H7 (cell line): ENCODE measurements at places on chromosomes 3 and 15.

DNA sequence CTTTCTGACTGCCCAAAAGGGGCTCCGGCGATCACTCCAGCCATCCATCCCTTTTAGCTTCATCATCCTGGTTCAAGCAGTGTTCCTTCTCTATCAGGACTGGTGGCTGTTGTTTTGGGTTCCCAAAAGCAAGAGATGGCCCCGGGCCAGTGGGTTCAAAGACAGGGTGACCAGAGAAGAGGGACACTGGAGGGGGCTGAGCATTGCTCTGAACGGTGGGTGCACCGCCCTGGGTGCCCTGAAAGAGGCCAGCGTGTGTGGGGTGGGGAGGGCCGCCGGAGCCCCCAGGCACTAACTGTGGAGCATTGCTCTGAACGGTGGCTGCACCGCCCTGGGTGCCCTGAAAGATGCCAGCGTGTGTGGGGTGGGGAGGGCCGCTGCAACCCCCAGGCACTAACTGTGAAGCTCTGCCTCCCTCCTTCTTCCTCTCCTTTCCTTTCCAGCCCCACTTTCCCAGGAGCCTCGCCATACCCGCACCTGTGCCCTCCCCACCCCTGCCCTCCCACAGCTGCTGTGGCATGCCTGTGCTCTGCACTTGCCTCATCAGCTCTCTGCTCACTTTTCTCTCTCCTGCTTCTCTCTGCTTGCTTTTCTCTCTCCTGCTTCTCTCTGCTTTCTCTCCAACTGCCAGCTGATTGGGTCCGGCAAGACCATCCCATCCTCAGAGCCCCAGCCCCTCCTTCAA, 37.4 kb upstream of the OR4F6 start:
- no peak for DNase-seq

- no peak for DNase-seq
These were observed 4.0 kb upstream of the CFAP100 start for GRCh38 chr3:126390751-126391150.

DNA sequence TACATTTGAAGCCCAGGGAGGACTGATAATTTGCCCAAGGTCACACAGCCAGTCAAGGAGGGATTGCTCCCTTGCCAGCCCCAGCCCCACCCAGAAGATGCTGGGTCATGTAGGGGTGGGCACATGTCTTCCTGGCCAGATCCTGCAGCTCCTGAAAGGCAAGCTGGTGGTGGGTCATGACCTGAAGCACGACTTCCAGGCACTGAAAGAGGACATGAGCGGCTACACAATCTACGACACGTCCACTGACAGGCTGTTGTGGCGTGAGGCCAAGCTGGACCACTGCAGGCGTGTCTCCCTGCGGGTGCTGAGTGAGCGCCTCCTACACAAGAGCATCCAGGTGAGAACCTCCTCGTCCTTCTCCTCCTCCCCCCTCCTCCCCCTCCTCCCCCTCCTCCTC, 13.2 kb downstream of the ISG20 start:
- DNase-seq = peak; percentile 51

DNA sequence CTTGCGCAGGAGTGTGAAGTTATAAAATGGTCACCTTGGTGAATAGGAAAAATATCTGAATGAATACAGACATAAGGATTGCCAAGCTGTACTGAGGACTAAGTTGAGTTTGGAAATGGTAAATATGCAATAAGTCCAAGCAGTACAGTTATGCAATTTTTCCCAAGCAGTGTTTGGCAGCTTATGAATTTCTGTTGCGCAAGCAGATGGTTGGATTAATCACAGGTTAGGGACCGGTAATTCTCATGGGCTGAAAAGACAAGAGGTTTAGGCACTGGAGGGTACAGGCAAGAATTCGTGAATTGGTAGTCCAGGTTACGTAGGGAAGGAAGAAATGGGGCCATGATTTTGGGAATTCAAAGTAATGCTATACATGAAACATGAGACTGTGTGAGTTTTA, 210.3 kb downstream of the RAP2B start:
- no peak for DNase-seq

- no peak for DNase-seq
These were observed 130.2 kb upstream of the CFAP20DC start for GRCh38 chr3:59180006-59180405.

DNA sequence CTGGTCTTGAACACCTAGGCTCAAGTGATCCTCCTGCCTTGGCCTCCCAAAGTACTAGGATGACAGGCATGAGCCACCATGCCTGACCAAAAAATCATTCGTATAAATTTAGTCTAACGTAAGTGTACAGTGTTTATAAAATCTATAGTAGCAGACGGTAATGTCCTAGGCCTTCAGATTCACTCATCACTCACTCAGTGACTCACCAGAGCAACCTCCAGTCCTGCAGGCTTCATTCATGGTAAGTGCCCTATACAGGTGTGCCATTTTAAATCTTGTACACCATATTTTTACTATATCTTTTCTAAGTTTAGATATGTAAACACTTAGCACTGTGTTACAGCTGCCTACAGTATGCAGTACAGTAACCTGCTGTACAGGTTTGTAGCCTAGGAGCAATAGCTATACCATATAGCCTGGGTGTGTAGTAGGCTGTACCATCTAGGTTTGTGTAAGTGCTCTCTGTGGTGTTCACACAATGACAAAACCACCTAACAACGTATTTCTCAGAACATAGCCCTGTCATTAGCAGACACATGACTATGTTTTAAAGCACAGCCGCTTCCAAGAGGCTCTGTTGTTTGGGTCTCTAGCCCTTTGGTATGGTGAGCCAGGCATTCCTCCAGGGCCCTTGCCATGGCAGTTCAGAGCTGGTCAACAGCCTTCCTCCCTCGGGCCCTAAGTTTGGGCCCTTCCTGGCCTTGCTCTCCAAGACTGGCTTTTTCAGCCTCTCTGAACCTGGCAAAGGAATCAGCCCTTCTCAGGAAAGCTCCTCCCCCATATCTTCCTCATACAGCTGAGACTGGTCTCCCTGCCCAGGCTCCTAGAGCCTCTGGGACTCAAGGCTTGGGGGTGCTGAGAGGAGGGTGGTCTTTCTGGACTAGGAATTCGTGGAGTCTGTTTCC, 1.9 kb upstream of the CCDC9B start:
- DNase-seq = no peak

DNA sequence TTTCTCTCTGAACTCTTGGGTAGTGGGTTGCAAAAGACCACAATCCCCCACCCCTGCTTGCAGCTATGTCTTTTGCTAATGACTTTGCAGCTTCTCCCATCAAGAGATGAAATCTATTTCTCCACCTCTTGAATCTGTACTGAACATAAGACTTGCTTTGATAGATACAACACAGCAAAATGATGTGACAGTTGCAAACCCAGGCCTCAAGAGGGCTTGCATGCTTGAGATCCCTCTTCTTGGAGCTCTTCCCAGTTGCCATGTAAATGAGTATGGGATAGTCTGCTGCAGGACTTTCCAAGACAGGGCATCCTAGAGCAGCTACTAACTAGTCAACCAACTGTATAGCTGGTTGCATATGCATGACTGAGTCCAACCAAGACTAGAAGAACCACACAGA, 783.6 kb downstream of the PDCD6IP start:
- no peak for DNase-seq

GRCh38 chr3:167996514-167996913, 99.2 kb downstream of the GOLIM4 start:
- DNase-seq = no peak

GRCh38 chr15:66498501-66499386, 1.2 kb upstream of the SNAPC5 start:
- DNase-seq = no peak

DNA sequence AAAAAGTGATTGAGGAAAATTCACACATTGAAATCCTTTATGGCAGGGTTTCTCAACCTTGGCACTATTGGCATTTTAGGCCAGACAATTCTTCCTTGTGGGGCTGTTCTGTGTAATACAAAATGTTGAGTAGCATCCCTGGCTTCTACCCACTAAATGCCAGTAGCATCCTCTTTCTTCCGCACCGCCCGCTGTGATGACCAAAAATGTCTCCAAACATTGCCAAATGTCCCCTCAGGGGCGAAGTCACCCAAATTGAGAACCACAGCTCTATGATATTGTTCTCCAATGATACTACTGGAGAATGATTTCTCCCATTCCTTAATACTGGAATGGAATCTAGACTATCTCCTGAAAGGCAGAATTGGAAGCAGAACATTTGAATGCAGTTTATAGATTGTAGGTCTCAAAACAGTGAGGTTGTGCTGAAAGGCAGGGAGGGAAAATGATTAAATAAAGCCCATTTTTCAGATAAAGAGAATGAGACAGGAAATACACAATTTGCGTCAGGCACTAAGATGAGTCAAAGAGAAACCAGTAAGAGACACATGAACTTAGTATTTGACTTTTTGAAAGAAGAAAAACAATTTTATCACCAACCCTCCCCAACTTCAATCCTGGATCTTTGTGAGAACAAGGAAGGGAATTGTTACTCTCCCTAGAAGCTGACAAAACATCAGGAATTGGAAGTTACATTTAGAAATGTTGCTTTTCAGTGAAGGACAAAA, 101.6 kb upstream of the TNIK start:
- DNase-seq = no peak
